Right forelimb (tissue), 1 donor: ENCODE measurements at places on chromosomes 1 and 21.

DNA sequence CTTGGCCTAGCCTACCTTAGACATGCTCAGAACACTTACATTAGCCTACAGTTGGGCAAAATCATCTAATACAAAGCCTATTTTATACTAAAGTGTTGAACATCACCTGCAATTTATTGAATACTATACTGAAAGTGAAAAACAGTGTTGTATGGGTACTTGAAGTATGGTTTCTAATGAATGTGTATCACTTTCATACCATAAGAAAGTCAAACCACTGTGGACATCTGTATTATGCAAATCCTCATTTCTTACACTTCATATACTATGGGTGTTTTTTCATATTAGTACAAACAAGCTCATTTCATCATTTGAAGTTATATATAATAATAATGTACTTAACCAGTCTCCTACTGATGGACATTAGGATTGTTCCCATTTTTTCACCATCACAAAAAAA is 41.2 kb downstream of the TDRD5 start:
- no peak for DNase-seq

- DNase-seq = peak; percentile 15
Observed at GRCh38 chr21:44572959-44573583, 458 bp upstream of the KRTAP10-4 start.

GRCh38 chr1:2463396-2463795 is 12.7 kb upstream of the PLCH2 start:
- no peak for DNase-seq

DNA sequence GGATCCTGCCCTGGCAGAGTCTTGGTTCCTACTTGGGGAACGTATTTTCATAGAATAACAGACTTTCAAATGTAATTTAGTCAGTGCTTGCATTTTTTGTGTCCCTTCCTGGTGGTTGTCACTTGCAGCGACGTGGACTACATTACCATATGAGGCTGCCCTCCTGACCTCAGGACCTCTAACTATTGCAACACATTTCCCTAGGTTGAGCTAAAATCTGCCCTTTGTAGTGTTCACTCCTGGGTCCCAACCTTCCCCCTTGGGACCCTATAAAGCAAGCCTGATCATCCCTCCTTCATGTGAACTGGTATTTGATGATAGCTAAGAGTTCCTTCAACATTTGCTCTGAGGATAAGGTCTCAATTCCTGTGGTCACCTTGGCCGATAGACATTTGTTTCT is 95.6 kb upstream of the CACNA1E start:
- no peak for DNase-seq

DNA sequence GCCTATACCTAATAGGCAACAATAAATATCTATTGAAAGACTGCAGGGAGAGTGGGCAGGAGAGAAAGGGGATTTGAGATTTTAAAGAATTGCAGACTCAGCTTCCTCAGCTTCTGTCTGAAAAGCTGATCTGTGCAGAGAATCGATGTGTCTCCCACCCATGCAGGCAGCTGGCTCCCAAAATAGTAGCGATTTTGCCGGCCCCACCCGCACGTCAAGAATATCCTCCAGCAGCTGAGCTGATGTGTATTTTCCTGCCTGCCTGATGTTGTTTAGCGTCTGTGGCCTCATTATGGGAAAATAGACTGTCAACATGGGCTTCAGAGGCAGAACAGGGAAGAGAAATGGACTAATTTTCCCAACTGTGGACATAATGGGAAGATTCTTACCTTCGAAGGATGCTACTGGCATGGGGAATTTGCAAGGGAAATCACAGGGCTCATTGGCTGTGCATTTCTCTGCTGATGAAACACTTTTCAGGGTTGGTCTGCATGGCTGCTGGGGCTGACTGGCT is 699.8 kb downstream of the PTPRU start:
- DNase-seq = no peak

- no peak for DNase-seq
Observed at GRCh38 chr1:39825432-39825941, 36.8 kb upstream of the BMP8B start.
